HCT116 (cell line): ENCODE measurements at places on chromosomes 3 and 15. TPM values are rescaled to one million over a fixed set of nuclear protein-coding genes. Genes with fewer than 3 reads are reported as not detected.

The COLQ gene
- 1.9 TPM for total RNA-seq

DNA sequence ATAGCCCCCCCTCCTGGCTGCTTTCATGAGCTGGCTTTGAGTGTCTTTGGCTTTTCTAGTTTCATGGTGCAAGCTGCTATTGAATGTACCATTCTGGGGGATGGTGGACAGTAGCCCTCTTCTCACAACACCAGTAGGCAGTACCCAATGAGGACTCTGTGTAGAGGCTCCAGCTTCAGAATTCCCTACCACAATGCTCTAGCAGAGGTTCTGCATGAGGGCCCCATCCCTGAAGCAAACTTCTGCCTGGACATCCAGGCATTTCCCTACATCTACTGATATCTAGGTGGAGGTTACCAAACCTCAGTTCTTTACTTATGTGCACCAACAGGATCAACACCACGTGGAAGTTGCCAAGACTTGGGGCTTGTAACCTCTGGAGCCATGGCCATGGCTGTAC, 1742.9 kb downstream of the SI start:
- no peak overlapping the region for H3K4me3 ChIP-seq
- H3K36me3 ChIP-seq = no peaks in the 10 kb centered on the region
- no peaks in the 10 kb centered on the region for H3K4me1 ChIP-seq
- DNase-seq = no peak
- H3K27me3 ChIP-seq = no peaks in the 10 kb centered on the region

- H3K4me3 ChIP-seq = no peak overlapping the region
- no peak overlapping the region for H3K27ac ChIP-seq
- H3K36me3 ChIP-seq = no peaks in the 10 kb centered on the region
- no peak for DNase-seq
- H3K27me3 ChIP-seq = no peaks in the 10 kb centered on the region
These were observed 38.6 kb upstream of the CSPG4 start for GRCh38 chr15:75751116-75751875.

The CAMKV gene
- total RNA-seq = 0.10 TPM

DNA sequence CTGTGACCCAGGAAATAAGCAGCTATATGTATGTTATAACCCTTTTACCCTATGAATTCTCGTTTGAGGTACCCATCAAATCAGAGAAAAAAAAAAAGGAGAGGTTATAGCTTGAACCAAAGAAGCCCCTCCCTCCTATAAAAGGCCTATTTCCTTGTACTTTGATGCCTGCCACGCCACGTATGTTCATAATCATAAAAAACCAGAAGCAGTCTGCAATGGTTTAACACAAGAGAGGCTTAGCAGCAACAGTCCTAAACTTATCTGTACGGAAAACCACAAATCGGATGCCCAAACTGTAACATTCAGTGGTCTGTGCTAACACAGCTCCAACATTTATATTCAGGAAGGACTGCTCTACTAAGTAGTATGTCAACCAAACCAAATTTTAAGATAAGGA, 21.2 kb downstream of the CCR8 start:
- H3K27me3 ChIP-seq = peaks cover 16% of the 10 kb centered on the region
- no peak for DNase-seq
- no peak overlapping the region for H3K4me3 ChIP-seq
- no peak overlapping the region for H3K27ac ChIP-seq
- no peaks in the 10 kb centered on the region for H3K36me3 ChIP-seq
- H3K4me1 ChIP-seq = no peaks in the 10 kb centered on the region

GRCh38 chr3:143135150-143135549, 15.6 kb downstream of the CHST2 start:
- H3K4me1 ChIP-seq = peaks cover 23% of the 10 kb centered on the region
- no peak overlapping the region for H3K27ac ChIP-seq
- no peaks in the 10 kb centered on the region for H3K36me3 ChIP-seq
- no peaks in the 10 kb centered on the region; the same call in 1 of the 2 replicates for H3K27me3 ChIP-seq

- no peak overlapping the region for H3K4me3 ChIP-seq
- no peak for DNase-seq
- H3K27ac ChIP-seq = no peak overlapping the region
- H3K36me3 ChIP-seq = no peaks in the 10 kb centered on the region
These were observed 225.3 kb downstream of the FOXP1 start for GRCh38 chr3:71358243-71358642.

The P2RY12 gene
- not detected for total RNA-seq

DNA sequence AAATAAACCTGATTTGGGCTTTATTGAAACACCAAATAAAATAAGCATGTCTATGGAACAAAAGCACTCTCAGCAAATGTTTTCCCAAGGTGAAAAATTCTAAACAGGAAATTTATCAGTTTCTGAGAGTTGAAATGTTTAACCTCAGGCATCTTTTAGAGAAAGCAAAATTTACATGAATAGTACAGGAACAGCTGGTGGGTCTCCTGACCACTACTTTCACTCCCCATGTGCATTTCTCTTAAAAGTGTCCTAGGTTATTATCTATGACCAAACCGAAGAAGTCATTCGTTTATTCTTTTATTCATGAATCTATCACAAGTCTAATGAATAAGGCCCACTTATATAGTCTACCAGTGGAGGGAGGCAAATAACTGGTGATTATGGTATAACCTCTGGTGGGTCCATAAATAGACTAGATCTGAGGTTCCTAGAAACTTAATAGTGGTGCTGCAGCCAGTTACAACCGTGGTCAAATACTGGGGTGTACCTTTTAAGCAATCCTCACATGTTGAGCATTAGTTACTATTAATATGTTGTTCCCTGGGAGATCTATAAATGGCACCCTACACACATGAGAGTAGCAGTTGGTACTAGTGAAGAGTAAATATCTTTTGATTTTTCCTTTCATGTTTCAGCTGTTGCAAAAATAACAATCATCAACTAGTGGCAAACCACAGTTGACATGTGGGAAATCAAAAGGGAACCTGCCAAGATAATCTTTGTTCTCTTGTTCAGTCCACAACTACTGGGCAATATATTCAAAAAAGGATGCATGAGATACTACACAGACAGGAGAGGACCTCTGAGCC, 169.3 kb upstream of the STAC start:
- H3K4me1 ChIP-seq = no peaks in the 10 kb centered on the region
- H3K27me3 ChIP-seq = no peaks in the 10 kb centered on the region
- H3K27ac ChIP-seq = no peak overlapping the region
- H3K36me3 ChIP-seq = no peaks in the 10 kb centered on the region
- H3K4me3 ChIP-seq = no peak overlapping the region

DNA sequence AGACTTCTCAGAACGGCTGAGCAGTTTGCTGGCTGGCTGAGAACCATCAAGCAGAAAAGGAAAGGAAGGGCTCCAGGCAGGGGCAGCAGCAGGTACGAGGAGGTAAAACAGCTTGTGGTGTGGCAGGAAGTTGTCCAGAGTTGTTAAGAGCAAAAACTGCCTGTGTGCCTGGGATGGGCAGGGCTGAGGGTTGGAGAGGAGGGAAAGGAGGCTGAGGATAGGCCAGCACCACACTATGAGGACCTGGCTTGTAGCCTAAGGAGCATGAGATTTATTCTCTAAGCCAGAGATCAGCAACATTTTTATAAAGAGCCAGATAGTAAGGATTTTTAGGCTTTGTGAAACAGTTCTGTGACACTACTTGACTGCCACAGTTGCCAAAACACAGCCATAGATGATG, 8.0 kb downstream of the IGSF10 start:
- no peak for DNase-seq
- no peaks in the 10 kb centered on the region for H3K27me3 ChIP-seq
- H3K36me3 ChIP-seq = no peaks in the 10 kb centered on the region

The ST8SIA2 gene
- total RNA-seq = not detected

The PIAS1 gene
- 25.9 TPM for total RNA-seq

GRCh38 chr3:194761384-194761783, 75.7 kb downstream of the FAM43A start:
- no peak overlapping the region for H3K4me3 ChIP-seq
- DNase-seq = no peak
- H3K27me3 ChIP-seq = no peaks in the 10 kb centered on the region; the same call in 1 of the 2 replicates
- no peak overlapping the region for H3K27ac ChIP-seq
- H3K4me1 ChIP-seq = no peaks in the 10 kb centered on the region

GRCh38 chr15:74172701-74173379, 670 bp upstream of the ISLR start:
- DNase-seq = no peak
- no peaks in the 10 kb centered on the region for H3K36me3 ChIP-seq
- H3K4me3 ChIP-seq = no peak overlapping the region
- peaks cover 4% of the 10 kb centered on the region; the same call in 1 of the 2 replicates for H3K27me3 ChIP-seq
- no peaks in the 10 kb centered on the region for H3K4me1 ChIP-seq
- H3K27ac ChIP-seq = no peak overlapping the region

The GOLGA6L9 gene
- total RNA-seq = 4.3 TPM

GRCh38 chr15:33014586-33014985, 179.9 kb downstream of the FMN1 start:
- no peaks in the 10 kb centered on the region for H3K27me3 ChIP-seq
- DNase-seq = no peak
- H3K36me3 ChIP-seq = no peaks in the 10 kb centered on the region

- no peaks in the 10 kb centered on the region for H3K4me1 ChIP-seq
- no peaks in the 10 kb centered on the region for H3K36me3 ChIP-seq
- DNase-seq = no peak
- no peaks in the 10 kb centered on the region for H3K27me3 ChIP-seq
- H3K27ac ChIP-seq = no peak overlapping the region
- H3K4me3 ChIP-seq = no peak overlapping the region
These were observed 32.9 kb upstream of the TICRR start for GRCh38 chr15:89542369-89542768.
